ENCODE measurements at places on chromosomes 1 and 21. TPM values are rescaled to one million over a fixed set of nuclear protein-coding genes. Genes with fewer than 3 reads are reported as not detected.
A peak's percentile ranks its signal among the peaks of the same experiment; 100 is the strongest.

DNA sequence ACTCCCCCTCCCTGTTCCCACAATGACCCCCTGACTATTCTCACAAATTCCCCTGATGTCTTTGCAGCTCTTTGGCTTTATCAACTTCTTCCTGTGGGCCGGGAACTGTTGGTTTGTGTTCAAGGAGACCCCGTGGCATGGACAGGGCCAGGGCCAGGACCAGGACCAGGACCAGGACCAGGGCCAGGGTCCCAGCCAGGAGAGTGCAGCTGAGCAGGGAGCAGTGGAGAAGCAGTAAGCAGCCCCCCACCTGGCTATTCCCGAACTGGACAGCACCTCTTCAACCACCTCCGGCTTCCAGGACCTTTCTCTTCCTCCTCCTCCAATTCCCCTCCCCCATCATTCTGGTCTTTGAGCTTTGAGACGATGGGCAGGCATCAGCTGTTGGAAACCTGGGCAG lies 4.4 kb upstream of the ATXN7L2 start:
- no peak overlapping the region for H3K4me3 ChIP-seq
- peaks cover 3% of the 10 kb centered on the region for H3K36me3 ChIP-seq
- peaks cover 9% of the 10 kb centered on the region for H3K4me1 ChIP-seq
- no peak for DNase-seq
- H3K27me3 ChIP-seq = no peaks in the 10 kb centered on the region

Gene ETNK2
- 24.5 TPM for total RNA-seq

Gene BRDT
- total RNA-seq = not detected

DNA sequence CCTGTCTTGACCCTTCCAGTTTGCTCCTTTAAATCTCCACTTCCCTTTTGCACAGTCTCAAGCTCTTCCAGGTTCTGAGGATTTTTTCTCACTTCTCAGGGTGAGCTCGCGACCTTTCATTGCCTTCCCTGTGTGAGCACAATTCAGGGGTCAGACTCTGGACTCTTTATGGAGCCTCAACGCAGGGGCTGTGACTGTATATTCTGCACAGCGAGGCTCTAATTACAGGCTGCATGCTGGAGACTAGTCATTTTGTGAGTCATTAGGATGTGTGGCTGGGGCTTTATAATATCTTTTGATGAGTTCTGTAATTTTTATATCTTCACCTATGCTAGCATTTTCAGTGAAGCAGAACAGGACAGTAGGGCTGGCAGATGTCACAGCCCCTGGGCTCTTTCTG lies 270.7 kb downstream of the KAZN start:
- H3K27me3 ChIP-seq = no peaks in the 10 kb centered on the region
- no peaks in the 10 kb centered on the region for H3K36me3 ChIP-seq
- no peaks in the 10 kb centered on the region for H3K4me1 ChIP-seq

- peak overlapping the region; percentile 2 for H3K4me3 ChIP-seq
- H3K27me3 ChIP-seq = no peaks in the 10 kb centered on the region
- DNase-seq = no peak
These were observed 1.7 kb downstream of the KHDC4 start for GRCh38 chr1:155932487-155932886.

Gene TAS1R1
- 0.81 TPM for total RNA-seq

GRCh38 chr1:108107658-108108057 lies 92.5 kb downstream of the SLC25A24 start:
- no peak for DNase-seq
- no peak overlapping the region for H3K27ac ChIP-seq
- H3K27me3 ChIP-seq = no peaks in the 10 kb centered on the region
- no peaks in the 10 kb centered on the region for H3K4me1 ChIP-seq
- H3K4me3 ChIP-seq = no peak overlapping the region

GRCh38 chr1:12409681-12410080 lies 179.9 kb downstream of the VPS13D start:
- no peak for DNase-seq
- H3K4me1 ChIP-seq = peaks cover 32% of the 10 kb centered on the region
- H3K36me3 ChIP-seq = peaks cover 4% of the 10 kb centered on the region
- no peaks in the 10 kb centered on the region for H3K27me3 ChIP-seq

Gene MROH7
- 15.9 TPM for total RNA-seq

Gene GSTM5
- 6.9 TPM for total RNA-seq

Gene FLG2
- not detected for total RNA-seq

Gene CCDC185
- total RNA-seq = not detected

Gene RIPPLY3
- total RNA-seq = not detected

DNA sequence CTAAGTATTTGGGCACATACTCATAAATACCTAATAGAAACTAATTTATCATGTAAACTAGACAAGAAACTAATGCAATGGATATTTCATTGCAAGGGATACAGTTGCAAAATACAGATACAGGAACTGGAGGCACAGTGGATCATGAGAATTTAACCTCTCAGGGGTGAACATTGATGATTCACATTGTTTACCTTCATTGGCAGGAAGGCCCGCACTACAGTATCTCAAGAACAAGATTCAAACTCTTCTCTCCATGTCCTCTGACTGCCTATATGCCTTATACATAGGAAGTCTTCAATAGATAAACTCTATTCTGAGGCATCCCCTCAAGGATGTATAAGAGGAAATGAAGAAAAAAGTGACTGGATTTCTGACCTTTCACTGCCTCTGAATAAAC lies 18.4 kb upstream of the PTBP2 start:
- no peaks in the 10 kb centered on the region for H3K27me3 ChIP-seq
- DNase-seq = no peak
- no peak overlapping the region for H3K4me3 ChIP-seq
- H3K4me1 ChIP-seq = no peaks in the 10 kb centered on the region
- no peaks in the 10 kb centered on the region for H3K36me3 ChIP-seq

Gene LAX1
- 0.99 TPM for total RNA-seq

DNA sequence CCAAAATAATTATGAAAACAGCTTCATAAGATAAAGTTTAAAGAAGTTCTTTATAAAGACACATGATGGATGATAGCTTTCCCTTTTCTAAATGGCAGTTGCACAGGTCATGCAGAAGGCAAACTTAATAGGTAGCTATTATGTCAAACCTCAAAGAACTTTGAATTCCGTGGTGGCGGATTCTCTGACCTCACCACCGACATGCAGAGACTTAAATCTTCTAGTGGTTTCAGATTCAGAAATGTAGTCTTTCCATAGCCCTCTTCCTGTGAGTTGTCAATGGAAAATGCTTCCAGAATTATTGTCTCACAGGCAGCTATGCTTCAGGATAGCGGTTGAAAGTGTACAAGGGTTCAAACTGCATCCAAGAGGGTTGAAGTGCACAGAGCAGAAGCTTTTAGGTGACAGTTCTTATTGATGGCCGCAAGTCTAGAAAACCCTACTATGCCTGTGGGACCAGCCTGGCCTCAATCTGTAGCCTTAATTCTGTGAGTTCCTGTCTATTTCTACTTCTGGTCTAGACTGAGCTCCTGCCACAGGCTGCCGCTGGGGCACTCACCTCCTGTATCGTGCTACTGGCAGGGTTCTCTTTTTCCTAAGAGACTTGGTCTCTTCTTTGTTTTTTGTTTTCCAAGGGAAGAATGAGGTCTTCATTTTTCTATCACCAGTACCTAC lies 117.0 kb upstream of the ERRFI1 start:
- no peaks in the 10 kb centered on the region for H3K36me3 ChIP-seq
- no peak for DNase-seq
- H3K4me3 ChIP-seq = no peak overlapping the region
- no peaks in the 10 kb centered on the region for H3K27me3 ChIP-seq
- no peak overlapping the region for H3K27ac ChIP-seq

DNA sequence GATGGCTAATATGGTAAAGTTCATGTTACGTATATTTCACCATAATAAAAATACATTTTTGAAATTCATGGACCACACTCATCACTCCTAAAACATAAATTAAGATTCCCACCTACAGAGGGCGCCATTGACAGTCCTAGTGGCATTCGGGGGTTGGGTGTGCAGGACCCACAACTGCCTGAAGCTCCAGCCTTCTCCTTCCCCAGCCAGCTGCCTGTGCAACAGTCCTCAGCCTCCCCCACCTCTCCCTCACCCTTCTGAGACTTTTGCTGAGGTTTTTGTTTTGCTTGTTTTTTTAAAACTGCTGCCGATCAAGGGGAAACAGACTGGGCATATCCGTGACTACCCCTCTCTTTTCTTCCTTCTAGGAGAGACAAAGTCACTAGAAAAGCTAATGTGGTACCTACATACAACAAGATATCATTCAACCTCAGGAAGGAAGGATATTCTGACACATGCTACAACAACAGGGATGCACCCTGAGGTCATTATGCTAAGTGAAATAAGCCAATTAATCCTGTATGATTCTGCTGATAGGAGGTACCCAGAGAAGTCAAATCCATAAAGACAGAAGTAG lies 9.2 kb upstream of the EVA1C start:
- H3K36me3 ChIP-seq = no peaks in the 10 kb centered on the region
- H3K4me1 ChIP-seq = peaks cover 6% of the 10 kb centered on the region
- no peaks in the 10 kb centered on the region for H3K27me3 ChIP-seq
- no peak for DNase-seq
- no peak overlapping the region for H3K27ac ChIP-seq

Gene CAPZA1
- total RNA-seq = 87.3 TPM

- no peaks in the 10 kb centered on the region for H3K27me3 ChIP-seq
- H3K4me1 ChIP-seq = peaks cover 20% of the 10 kb centered on the region
- DNase-seq = no peak
- H3K36me3 ChIP-seq = no peaks in the 10 kb centered on the region
- no peak overlapping the region for H3K27ac ChIP-seq
These were observed 22.9 kb upstream of the LAMC1 start for GRCh38 chr1:183000167-183000962.

All from thoracic aorta (tissue), 2 donors.